Stimulated activated CD8-positive, alpha-beta memory T cell treated with anti-CD3 and anti-CD28 coated beads, Interleukin-7, amount 100 ng/mL, for 1 hour (primary cell): ENCODE measurements at places on chromosomes 7 and 10.

DNA sequence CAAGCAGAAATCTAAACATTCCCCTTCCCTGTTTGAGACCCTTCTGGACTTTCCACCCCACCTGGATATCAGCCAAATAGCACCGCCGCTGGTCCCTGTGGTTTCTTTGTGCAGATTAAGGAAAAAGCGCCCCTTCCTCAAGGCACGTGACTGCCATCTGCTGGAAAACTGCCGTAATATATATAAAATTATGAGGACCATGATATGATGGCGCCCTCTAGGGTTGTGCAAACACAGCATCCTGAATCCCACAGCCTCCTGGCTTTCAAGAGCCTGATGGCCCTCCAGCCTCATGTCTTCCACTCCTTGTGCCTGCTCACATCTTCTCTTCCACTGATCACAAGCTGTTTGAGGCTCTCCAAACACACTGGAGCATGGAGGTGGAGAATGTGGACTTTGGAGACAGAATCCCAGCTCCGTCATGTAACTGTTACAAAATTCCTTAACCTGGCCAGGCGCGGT is 121.3 kb downstream of the MYL10 start:
- no peak for DNase-seq

DNA sequence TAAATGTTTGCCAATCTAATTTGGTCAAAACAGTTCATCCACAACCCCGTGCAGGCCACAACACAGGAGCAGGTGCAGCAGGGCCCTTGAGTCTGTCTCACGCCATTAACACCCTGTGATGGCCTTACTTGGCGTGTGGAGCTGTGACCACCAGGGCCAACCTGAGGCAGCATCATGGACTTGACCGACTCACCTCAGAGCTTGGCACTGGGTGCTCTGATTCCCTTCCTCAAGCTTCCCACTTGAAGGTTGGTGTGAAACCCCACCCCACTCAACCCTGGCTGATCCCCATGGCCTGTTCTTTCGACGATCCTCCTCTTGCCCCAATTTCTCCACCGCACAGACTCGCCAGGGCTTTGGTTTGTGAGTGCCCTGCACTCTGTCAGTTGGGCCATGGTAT is 623.1 kb downstream of the PTPRN2 start:
- DNase-seq: no peak

DNA sequence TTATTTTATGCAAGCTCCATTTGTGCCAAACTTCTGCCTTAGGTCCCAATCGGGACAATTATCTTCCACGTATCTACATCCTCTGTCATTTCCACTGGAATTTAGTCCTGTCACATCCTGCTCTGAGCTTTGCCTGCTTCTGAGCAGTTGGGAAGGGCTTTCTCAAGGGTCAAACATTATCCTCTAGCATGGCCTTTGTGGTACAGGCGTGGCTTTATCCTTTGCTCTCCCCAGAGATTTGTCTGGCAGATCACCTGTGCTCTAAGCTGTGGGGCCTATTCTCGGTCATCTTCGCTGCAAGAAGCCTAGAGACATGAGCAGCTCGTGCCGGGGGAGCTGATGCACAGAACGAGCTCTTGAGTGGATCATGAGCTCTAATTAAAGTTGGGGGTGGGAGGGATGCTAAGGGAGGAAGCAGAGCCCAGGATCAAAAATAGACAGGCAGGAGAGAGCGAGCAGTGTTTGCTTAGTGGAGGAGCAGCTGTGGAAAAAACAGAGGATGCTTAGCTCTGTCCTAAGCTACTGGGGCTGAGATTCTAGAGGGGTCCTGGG is 19.8 kb upstream of the TMEM273 start:
- no peak for DNase-seq

GRCh38 chr7:137354961-137355360 is 11.4 kb upstream of the PTN start:
- no peak for DNase-seq

- DNase-seq: no peak
These were observed 155.2 kb downstream of the DGKI start for GRCh38 chr7:137691566-137691965.
